Fibroblast of mammary gland (primary cell): ENCODE measurements at places on chromosomes 11 and 22.

DNA sequence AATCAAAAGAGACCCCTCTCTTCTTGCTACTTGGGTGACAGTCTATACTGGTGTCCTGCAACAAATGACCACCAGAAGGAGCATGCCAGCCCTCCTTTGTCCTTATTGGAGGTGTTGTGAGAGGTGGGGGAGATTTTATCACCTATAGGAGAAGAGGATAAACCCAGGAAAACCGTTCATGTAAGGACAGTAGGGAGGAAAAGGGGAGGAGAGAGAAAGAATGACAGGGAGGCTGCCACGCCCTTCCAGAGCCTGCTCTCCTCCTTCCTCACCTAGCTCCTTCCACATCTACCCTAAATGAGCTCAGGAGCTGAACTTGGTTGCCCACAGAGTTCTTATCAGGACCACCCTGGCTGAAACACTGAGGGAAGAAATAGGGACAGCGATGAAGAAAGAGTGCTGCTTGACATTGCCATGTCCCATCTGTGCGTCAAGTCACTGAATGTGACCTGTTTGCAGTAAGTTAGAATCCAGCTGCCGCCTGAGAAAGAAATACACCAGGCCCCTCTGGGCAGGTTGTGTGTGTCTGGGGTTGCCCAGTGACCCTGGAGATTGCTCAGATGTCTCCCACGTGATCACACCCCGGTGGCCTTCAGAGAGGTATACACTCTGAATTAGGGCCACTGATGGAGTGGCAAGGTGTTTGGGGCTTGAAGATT, 40.4 kb upstream of the ETS1 start:
- DNase-seq: no peak

GRCh38 chr11:1226986-1227550, 4.2 kb downstream of the MUC5B start:
- DNase-seq: no peak

- DNase-seq: peak; percentile 16
Observed at GRCh38 chr11:44149651-44150050, 54.2 kb downstream of the EXT2 start.

GRCh38 chr11:20113149-20113438, 47.2 kb downstream of the DBX1 start:
- DNase-seq: no peak

DNA sequence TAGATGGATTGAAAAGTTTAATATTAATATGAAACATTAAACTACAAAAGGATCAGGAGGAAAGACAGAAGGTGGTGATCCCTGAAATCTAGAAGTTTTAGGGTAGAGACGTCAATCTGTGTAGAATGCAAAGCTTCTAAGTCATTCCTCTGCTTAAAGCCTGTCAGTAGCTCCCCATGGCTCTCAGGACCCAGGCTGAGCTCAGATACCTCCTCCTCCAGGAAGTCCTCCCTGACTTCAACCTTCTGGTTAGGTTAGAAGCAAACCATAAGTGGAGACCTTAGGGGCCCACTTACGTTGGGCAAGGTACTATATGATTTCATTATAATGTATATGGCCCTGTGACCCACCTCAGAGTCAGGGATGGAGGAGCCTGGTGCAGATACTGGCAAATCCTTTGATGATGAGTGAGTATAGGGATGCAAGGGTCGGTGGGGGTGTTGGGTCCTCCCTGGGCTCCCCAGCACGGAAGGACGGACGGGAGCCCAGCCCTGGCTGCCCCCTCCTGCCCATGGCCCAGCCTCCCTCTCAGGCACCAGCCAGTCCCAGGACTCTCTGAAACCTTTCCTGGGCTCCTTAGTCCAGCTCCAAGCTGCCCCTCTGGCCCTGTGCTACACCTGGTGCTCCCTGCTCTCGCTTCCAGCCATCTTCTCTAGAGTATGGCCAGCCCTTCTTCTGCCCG, 3.2 kb upstream of the PPP6R3 start:
- no peak for DNase-seq
